Cerebellum (tissue), 4 donors: ENCODE measurements at places on chromosomes 1 and 21. TPM values are rescaled to one million over a fixed set of nuclear protein-coding genes. Genes with fewer than 3 reads are reported as not detected.

Gene MEX3A
- total RNA-seq: 49.8 TPM

Gene SPATA46
- total RNA-seq: not detected

Gene C1orf115
- 11.1 TPM for total RNA-seq

Gene OR2L2
- total RNA-seq: 2.1 TPM

GRCh38 chr1:231626951-231627614 is 493 bp downstream of the DISC1 start:
- no peak for DNase-seq
